Stimulated activated CD4-positive, alpha-beta T cell treated with anti-CD3 and anti-CD28 coated beads, Interleukin-15, amount 100 ng/mL, for 48 hours (primary cell): ENCODE measurements at places on chromosomes 11 and 22.

DNA sequence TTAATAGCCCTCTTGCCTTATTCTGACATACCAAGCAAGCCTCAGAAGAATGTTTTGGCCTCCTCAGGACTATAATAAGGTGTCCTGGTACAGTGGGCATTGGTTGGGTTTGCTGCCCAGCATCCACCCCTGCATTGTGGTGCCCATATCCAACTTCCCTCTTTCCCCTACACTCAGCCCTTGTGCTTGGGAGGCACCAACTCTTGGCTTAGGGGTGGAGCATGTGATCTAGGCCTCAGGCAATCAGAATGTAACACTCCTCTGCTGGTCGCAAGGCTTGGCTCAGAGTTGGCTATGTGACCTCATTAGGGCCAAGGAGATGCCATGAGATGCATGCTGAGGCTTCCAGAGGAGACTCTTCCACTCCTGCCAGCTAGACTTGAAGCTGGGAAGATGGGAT lies 123.0 kb downstream of the CSNK2A3 start:
- no peak for DNase-seq

DNA sequence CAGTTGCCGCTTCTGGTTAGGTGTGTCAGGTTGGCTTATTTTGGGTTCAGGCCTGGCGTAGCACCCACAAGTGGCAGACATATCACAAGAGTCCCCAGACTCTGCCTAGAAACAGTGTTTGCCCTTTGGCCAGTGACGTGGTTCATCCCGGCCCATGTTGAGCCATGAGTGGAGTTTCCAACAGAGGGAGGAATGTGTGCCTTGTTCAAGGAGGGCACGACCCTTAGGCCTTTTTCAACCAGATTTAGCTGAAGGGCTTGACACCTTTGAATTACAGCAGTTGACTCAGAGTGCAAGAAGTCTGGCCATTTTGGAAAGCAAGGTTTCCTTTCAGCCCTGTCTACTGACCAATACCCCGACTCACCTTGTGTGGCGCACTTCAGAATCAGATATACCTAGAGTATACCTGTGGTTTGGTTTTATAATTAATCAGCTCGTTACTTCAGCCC lies 15.1 kb upstream of the AIFM3 start:
- no peak for DNase-seq

GRCh38 chr22:38097557-38098409 lies 12.7 kb downstream of the BAIAP2L2 start:
- DNase-seq: no peak

GRCh38 chr11:121068787-121069186 lies 32.3 kb upstream of the TECTA start:
- DNase-seq: no peak

GRCh38 chr11:61356706-61357105 lies 5.0 kb downstream of the CYB561A3 start:
- no peak for DNase-seq

- DNase-seq: no peak
Measured at GRCh38 chr11:88104408-88104807, 70.8 kb downstream of the RAB38 start.

- no peak for DNase-seq
Measured at GRCh38 chr11:94504689-94505293, 7.5 kb upstream of the C11orf97 start.

- no peak for DNase-seq
Measured at GRCh38 chr11:106958517-106959248, 59.6 kb downstream of the GUCY1A2 start.

GRCh38 chr11:127255209-127255608 lies 254.6 kb upstream of the KIRREL3 start:
- no peak for DNase-seq

GRCh38 chr11:66106786-66107599 lies 36.9 kb downstream of the PACS1 start:
- DNase-seq: no peak

DNA sequence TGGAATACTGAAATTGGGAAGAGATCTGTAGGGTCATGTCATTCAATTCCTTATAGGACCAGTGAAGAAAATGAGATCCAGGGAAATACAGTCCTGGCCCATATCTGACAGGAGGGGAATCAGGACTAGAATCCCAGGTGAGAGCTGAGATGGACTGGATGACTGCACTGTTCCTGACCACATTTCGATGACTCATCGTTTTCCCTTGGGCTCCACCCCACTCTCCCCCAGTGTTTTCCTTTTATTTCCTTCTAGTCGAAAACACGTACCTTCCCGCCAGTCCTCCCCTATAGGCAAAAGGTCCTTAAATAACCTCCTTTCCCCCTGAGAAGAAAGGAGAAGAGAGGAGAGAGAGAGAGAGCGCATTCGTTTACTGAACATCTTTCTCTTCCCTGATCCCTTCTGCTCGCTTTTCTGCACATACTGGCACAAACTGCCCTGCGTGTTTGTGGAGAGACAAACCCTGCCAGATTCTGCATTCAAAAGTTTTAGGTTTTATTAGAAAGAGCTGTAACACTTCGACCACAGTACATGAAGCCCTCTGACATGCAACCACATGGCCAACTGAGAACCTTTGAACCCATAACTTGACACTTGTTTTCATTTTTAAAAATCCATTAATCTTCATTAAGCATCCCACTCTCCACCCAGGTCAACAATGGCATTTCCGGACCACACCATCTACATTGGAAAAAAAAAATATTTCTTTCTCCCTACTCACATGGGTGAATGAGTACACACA lies 565.7 kb downstream of the METTL15 start:
- DNase-seq: no peak
